ENCODE measurements at places on chromosomes 7 and 10.

DNA sequence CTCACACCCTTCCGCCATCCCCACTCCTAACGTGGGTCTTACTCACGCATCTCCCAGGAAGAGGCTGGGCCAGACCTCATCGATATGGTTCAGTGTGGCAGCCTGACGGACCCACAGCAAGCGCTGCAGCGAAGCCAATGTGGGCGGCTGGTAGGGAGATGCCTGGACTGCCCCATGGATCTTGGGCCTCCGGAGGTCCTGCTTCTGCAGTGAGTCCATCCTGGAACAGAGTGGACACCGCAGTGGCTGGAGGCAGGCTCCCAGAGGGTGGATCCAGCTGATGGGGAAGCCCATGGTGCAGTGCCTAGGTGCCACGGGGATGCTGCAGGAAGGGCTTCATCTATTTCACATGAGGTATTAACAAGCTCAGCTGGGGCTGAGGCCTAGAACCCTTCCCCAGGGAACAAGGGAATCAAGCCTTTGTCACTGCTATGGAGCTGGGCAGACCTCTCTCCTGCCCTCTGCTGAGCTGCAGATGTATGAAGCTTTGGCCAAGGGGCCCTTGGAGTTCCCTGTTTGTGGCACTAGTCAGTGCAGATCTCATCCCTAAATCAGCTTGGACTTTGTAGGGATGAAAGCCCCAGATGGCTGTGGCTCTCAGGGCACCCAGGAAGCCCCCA lies 13.7 kb upstream of the SAMD8 start:
- DNase-seq = no peak

DNA sequence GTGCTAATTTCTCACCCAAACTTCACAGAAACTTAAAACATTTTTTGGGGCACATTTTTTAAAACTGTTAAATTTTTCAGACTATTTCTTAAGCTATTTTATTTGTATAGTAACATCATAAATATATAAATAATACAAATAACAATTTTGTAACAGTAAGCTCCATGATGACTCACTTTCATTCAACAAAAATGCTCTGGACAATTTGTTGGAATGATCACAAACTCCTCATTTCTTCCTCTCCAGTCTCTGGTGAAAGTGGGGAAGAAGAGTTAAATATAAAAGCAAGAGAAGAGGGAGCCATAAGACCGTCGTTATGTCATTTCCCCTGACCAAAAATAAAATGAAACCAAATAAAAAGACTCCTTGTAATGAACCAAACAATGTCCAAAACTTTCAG lies 162.4 kb downstream of the AGMO start:
- no peak for DNase-seq

- DNase-seq = no peak
Measured at GRCh38 chr7:35755711-35756110, 45.1 kb upstream of the SEPTIN7 start.

- DNase-seq = no peak
Measured at GRCh38 chr10:133045556-133046389, 42.0 kb upstream of the ADGRA1 start.

DNA sequence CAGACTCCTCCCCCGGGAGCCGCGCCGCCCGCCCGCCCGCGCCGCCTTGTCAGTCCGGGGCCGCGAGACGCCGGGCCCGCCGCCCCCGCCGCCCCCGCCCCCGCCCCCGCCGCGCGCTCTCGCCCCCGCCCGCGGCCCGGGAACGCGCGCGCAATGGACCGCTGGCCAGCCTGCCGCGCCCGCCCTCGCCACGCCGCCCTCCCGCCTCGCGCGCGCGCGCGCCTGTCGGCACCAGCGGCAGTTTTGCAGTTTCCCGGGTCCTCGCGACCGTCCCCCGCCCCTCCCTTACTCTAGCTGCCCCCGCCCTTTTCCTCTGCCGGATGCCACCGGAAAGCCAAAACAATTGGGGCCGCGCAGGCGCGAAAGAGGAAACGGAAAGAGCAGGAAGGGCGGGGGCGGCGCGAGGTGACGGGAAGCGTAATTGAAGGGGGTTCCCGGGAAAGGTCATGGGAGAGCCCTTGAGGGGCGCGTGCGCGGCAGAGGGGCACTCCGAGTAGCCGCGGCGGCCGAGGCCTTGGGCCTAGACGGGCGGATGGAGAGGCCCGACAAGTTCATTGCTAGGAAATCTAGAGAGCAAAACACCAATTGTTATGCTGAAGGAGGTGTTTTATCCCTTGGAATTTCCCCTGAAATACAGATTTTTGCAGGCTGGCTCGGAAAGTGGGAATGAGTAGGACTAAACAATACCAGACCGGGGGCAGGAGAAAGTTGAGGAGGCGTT lies 400 bp upstream of the KBTBD2 start:
- peak; percentile 99 for DNase-seq

- no peak for DNase-seq
Measured at GRCh38 chr7:17626235-17626634, 314.1 kb downstream of the SNX13 start.

GRCh38 chr10:60388116-60388625 lies 1.5 kb downstream of the ANK3 start:
- DNase-seq = no peak

- peak; percentile 56 for DNase-seq
Measured at GRCh38 chr10:93383562-93383981, 98.6 kb downstream of the MYOF start.

- DNase-seq = no peak
Measured at GRCh38 chr10:96261930-96262329, 9.4 kb downstream of the BLNK start.

GRCh38 chr7:102427019-102427405 lies 6.4 kb upstream of the ORAI2 start:
- DNase-seq = peak; percentile 57

GRCh38 chr7:85512790-85513189 lies 325.9 kb upstream of the SEMA3D start:
- DNase-seq = no peak

DNA sequence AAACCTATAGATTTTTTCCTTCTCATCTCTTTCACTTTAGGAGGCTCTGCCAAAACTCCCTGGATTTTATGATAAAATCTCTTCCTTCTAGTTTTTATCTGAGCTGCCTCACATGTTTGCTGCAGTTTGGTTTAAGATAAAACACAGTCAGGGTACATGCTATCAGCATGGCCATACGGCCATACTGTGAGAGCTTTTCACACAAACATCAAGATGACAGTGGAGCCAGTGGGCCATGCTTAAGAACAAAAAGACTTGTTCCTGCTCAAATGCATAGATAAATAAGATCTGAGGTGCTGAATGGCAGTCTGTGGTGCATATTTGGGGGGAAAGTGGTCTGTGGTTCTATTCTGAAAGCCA lies 91.0 kb downstream of the ELMO1 start:
- DNase-seq = no peak

Data from inflammatory macrophage treated with lipopolysaccharide for 1 hour (primary cell).